ENCODE measurements at places on chromosomes 16 and 17. TPM values are rescaled to one million over a fixed set of nuclear protein-coding genes. Genes with fewer than 3 reads are reported as not detected.

The SLC5A11 gene
- not detected for total RNA-seq

The GPRC5C gene
- total RNA-seq: 0.59 TPM

The GDE1 gene
- total RNA-seq: 28.6 TPM

The CHAD gene
- total RNA-seq: not detected

The TRPV3 gene
- total RNA-seq: 0.61 TPM

The ITGAL gene
- total RNA-seq: 233 TPM

The PRPF8 gene
- 428 TPM for total RNA-seq

The SLFN11 gene
- total RNA-seq: 50.6 TPM

The PEMT gene
- total RNA-seq: 30.3 TPM

The CCL1 gene
- total RNA-seq: 20.3 TPM

The SPEM2 gene
- total RNA-seq: not detected

The SRL gene
- not detected for total RNA-seq

The CD300E gene
- total RNA-seq: not detected

The GPR139 gene
- total RNA-seq: not detected

The DVL2 gene
- total RNA-seq: 64.4 TPM

The PPY gene
- total RNA-seq: not detected

The TAT gene
- total RNA-seq: not detected

The XAF1 gene
- total RNA-seq: 2.2 TPM

The CDH11 gene
- total RNA-seq: not detected

The PLEKHH3 gene
- total RNA-seq: 1.4 TPM

The ABCA9 gene
- not detected for total RNA-seq

The MYH8 gene
- total RNA-seq: not detected

The CES5A gene
- total RNA-seq: not detected

The SREBF1 gene
- total RNA-seq: 73.6 TPM

The TBC1D3K gene
- not detected for total RNA-seq

The CCDC154 gene
- total RNA-seq: 1.4 TPM

The CRHR1 gene
- total RNA-seq: not detected

The USP43 gene
- 0.17 TPM for total RNA-seq

The SEC14L5 gene
- total RNA-seq: not detected

The KRT25 gene
- not detected for total RNA-seq

The TMEM114 gene
- not detected for total RNA-seq

The HS3ST3B1 gene
- total RNA-seq: 8.4 TPM

The ABCC12 gene
- not detected for total RNA-seq

The PLA2G10 gene
- not detected for total RNA-seq

The CSH2 gene
- not detected for total RNA-seq

The NOXO1 gene
- total RNA-seq: 0.36 TPM

The WFIKKN1 gene
- 0.19 TPM for total RNA-seq

The TMEM106A gene
- total RNA-seq: 9.6 TPM

The CEP295NL gene
- not detected for total RNA-seq

The GAST gene
- total RNA-seq: not detected

The NEURL4 gene
- total RNA-seq: 59.4 TPM

The PRSS22 gene
- total RNA-seq: not detected

The LITAF gene
- total RNA-seq: 183 TPM

The WNT9B gene
- total RNA-seq: not detected
